ENCODE measurements at places on chromosomes 2 and 18. TPM values are rescaled to one million over a fixed set of nuclear protein-coding genes. Genes with fewer than 3 reads are reported as not detected.

DNA sequence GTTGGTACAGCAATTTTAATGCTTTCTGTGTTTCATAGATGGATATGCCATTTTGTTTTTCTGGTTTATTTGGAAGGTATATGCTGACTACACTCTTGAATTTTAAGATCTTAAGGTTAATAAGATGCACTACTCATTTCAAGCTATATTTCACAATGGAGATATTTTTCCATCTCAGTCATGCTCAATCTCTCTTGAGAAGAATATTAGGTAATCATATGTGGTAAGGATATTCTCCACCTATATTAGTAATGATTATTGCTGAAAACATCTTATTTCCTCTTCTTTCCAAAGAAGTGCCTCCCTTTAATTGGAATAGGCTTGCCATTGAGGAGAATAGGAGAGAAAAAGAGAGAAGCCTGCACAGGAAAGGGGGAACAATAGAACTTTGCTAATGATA is 40.1 kb downstream of the EPB41L3 start:
- no peaks in the 10 kb centered on the region for H3K27me3 ChIP-seq

Gene ARMC9
- total RNA-seq: 3.3 TPM

- H3K4me3 ChIP-seq: no peak overlapping the region
- H3K36me3 ChIP-seq: no peaks in the 10 kb centered on the region
- no peak for DNase-seq
- no peak overlapping the region for H3K27ac ChIP-seq
These were observed 50.3 kb upstream of the EPC2 start for GRCh38 chr2:148594216-148594615.

GRCh38 chr2:12711339-12711738 is 5.4 kb upstream of the TRIB2 start:
- H3K36me3 ChIP-seq: no peaks in the 10 kb centered on the region
- no peaks in the 10 kb centered on the region for H3K4me1 ChIP-seq
- DNase-seq: no peak
- no peak overlapping the region for H3K27ac ChIP-seq
- H3K4me3 ChIP-seq: no peak overlapping the region
- H3K27me3 ChIP-seq: no peaks in the 10 kb centered on the region

Gene GALR1
- total RNA-seq: not detected

DNA sequence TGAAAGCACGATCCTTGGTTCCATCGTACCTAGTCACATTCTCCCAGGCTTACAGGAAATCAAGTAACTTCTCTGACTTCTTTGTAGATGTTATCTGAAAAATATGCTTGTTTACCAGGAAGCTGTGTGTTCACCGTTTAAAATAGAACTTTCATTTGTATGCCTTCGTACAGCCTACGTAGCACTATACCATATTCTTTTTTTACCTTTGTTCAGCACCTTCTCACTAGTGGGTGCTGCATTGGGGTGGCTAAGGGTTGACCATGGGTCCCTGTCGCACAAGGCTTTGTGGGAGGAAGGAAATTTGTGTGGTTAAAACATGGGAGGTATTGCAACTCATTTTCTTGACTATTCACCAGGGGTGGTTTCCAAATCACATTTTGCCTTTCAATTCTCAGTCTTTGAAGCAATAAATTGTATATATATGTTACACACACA is 16.6 kb downstream of the MALT1 start:
- H3K36me3 ChIP-seq: no peaks in the 10 kb centered on the region
- H3K27ac ChIP-seq: peak overlapping the region; percentile 20
- no peaks in the 10 kb centered on the region for H3K27me3 ChIP-seq
- no peaks in the 10 kb centered on the region for H3K4me1 ChIP-seq
- no peak overlapping the region for H3K4me3 ChIP-seq

Gene MAIP1
- 13.2 TPM for total RNA-seq

GRCh38 chr2:186664385-186665043 is 29.3 kb upstream of the FAM171B start:
- no peaks in the 10 kb centered on the region for H3K4me1 ChIP-seq
- H3K27me3 ChIP-seq: no peaks in the 10 kb centered on the region
- H3K36me3 ChIP-seq: no peaks in the 10 kb centered on the region

DNA sequence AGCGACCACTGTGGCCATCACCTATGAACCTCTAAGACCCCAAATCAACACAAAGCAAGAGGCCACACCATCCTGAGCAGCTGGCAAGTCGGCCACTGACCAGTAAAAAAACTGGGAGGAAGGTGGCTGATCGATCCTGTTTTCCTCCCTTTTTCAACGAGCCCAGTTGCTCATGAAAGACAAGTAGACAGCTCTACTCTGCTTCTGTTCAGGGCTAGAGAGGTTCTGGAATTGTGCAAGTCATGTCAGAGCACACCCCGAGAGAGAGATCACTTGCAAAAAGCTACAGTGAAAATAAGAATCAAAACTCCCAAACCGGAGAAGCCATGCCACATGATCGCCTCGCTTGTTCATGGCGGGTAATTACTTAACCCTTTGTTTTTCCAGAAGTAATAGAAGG is 34.6 kb downstream of the ZNF516 start:
- no peaks in the 10 kb centered on the region for H3K4me1 ChIP-seq
- H3K4me3 ChIP-seq: no peak overlapping the region
- H3K36me3 ChIP-seq: peaks cover 11% of the 10 kb centered on the region
- H3K27me3 ChIP-seq: no peaks in the 10 kb centered on the region
- H3K27ac ChIP-seq: no peak overlapping the region
- DNase-seq: no peak

DNA sequence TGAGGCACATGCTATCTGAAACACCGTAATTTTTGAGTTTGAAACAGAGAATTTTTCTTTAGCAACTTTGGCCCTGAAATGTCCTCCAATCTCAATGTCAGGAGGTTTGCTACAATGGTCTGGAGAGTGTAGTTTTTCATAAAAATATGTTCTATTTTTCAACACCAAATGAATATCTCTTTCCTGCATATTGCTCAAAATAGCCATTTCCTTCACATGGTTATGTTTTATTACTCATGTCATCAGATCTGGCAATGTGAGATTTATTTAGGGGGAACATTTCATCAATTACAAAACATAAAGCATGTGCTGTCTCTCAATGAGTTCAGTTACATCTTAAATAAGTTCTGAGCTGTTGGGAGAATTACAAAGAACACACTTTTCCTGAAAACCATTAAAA is 871.9 kb upstream of the FSHR start:
- H3K4me3 ChIP-seq: no peak overlapping the region
- H3K36me3 ChIP-seq: no peaks in the 10 kb centered on the region
- H3K27me3 ChIP-seq: no peaks in the 10 kb centered on the region
- no peaks in the 10 kb centered on the region for H3K4me1 ChIP-seq
- DNase-seq: no peak
- no peak overlapping the region for H3K27ac ChIP-seq

GRCh38 chr2:72367530-72368225 is 220.0 kb upstream of the CYP26B1 start:
- H3K4me3 ChIP-seq: no peak overlapping the region
- H3K27me3 ChIP-seq: no peaks in the 10 kb centered on the region
- no peak for DNase-seq
- no peaks in the 10 kb centered on the region for H3K36me3 ChIP-seq
- H3K27ac ChIP-seq: no peak overlapping the region
- H3K4me1 ChIP-seq: no peaks in the 10 kb centered on the region

DNA sequence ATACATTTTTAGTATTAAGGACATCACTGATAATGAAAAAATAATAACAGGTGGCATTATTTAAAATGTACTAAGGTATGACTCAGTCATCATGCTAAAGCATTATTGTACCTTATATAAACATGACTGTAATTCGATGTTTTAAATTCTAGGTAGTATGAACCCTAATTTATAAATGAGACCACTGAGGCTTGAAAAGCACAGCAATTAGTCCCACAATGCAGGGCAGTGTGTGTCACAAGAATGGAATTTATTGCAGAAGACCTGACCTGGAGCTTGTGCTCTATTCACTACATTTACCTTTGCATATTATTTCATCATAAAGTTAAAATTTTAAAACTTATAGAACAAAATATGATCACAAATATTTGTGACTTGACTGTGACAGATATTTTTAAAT is 358.5 kb upstream of the DSEL start:
- DNase-seq: no peak
- H3K27ac ChIP-seq: no peak overlapping the region
- no peaks in the 10 kb centered on the region for H3K4me1 ChIP-seq
- no peaks in the 10 kb centered on the region for H3K36me3 ChIP-seq
- H3K27me3 ChIP-seq: no peaks in the 10 kb centered on the region
- no peak overlapping the region for H3K4me3 ChIP-seq

Gene ADNP2
- 26.7 TPM for total RNA-seq

DNA sequence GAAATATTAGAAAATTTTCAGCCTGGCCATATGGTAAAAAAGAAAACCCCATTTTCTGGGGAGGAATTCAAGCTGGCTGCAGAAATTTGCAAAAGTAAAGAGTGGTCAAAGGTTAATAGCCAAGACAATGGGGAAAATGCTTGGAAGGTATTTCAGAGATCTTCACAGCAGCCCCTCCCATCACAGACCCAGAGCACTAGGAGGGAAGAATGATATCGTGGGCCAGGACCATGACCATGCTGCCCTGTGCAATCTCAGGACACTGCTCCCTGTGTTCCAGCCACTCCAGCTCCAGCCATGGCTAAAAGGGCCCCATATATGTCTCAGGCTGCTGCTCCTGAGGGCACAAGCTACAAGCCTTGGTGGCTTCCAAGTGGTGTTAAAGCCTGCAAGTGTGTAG is 93.9 kb upstream of the AGAP1 start:
- no peak overlapping the region for H3K27ac ChIP-seq
- H3K4me3 ChIP-seq: no peak overlapping the region
- H3K4me1 ChIP-seq: no peaks in the 10 kb centered on the region

Gene PLEKHM3
- total RNA-seq: 22.3 TPM

- no peak overlapping the region for H3K27ac ChIP-seq
- DNase-seq: no peak
- no peak overlapping the region for H3K4me3 ChIP-seq
- H3K27me3 ChIP-seq: no peaks in the 10 kb centered on the region
These were observed 128.9 kb upstream of the NOSTRIN start for GRCh38 chr2:168673265-168674189.

Gene C2orf80
- total RNA-seq: not detected

Gene SGPP2
- total RNA-seq: 50.3 TPM

Gene COL3A1
- total RNA-seq: 58.1 TPM

Gene COL4A3
- total RNA-seq: under 0.01 TPM

DNA sequence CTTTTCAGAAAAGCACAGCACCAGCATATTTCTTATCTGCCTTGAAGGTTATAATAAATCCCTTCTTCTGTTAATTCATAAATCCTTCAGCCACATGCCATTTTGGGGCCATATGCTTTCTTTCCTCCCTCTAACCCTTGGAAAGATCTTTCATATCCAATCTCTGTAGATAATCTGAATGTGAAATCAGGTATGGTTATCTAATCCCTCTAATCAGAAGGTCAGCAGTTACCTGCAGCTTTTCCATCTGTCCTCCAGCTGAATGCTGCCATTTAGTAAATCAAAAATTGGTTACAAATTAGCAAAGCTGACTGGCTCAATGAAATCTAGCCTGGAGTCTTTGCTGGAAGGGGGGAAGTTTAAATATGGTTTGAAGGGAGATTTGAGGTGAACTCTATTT is 230.5 kb downstream of the PIK3C3 start:
- no peaks in the 10 kb centered on the region for H3K4me1 ChIP-seq
- H3K27me3 ChIP-seq: no peaks in the 10 kb centered on the region
- H3K36me3 ChIP-seq: no peaks in the 10 kb centered on the region

Gene STK36
- total RNA-seq: 59.4 TPM

- no peak overlapping the region for H3K4me3 ChIP-seq
- DNase-seq: no peak
- H3K27me3 ChIP-seq: no peaks in the 10 kb centered on the region
- H3K4me1 ChIP-seq: no peaks in the 10 kb centered on the region
These were observed 32.0 kb downstream of the EMILIN2 start for GRCh38 chr18:2878656-2879330.

Gene SAG
- not detected for total RNA-seq

Gene CXCR4
- 446 TPM for total RNA-seq

Gene TFCP2L1
- total RNA-seq: 5.0 TPM

Gene CACNB4
- total RNA-seq: 1.1 TPM

GRCh38 chr18:27674411-27674810 is 489.3 kb upstream of the CHST9 start:
- H3K27me3 ChIP-seq: no peaks in the 10 kb centered on the region
- H3K4me1 ChIP-seq: no peaks in the 10 kb centered on the region
- no peak overlapping the region for H3K27ac ChIP-seq
- H3K4me3 ChIP-seq: no peak overlapping the region
- no peak for DNase-seq

DNA sequence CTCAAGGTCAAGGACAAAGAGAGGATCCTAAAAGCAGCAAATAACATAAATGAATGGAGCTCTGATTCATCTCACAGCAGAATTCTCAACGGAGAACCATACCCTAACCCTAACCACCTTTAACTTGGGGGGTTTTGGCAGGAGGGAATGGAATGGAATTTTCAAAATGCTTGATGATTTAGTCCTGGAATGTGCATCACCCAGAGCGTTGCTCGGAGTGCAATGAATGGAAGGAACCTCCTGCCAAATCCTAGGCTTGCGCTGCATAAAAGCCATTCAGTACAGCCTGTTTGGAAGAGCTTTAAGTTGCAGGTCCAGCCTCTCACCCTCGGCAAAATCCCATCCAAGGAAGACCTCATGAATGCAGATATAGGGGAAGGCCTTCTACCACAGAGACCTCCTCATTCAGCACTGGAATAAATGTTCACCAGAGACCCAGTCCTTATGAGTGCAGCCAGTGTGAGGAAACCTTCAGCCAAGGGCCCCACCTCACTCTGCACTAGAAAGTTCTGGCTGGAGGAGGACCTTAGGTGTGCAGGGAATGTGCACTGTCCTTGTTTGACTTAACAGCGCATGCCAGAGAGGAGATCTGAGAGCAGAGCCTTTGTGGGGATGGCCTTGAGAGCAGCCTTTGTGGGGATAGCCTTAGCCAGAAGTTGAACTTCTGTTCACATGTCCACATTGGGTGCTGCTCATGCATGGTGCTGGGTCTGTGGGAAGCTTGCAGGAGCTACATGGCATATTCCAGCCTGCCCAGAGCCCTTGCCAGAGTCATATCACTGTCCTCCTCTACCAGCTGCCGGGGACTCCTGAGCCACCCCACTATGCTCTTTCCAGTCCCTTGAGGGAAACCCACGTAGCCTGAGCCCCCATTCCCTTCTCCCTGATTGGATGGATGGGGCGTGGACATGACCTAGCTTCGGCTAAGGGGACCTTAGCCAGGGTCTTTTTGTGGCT is 30.5 kb downstream of the ASB1 start:
- no peaks in the 10 kb centered on the region for H3K4me1 ChIP-seq
- H3K27ac ChIP-seq: no peak overlapping the region
- no peak overlapping the region for H3K4me3 ChIP-seq
- H3K36me3 ChIP-seq: no peaks in the 10 kb centered on the region

Gene UGT1A1
- 72.9 TPM for total RNA-seq

GRCh38 chr2:24744356-24744755 is 48.8 kb downstream of the PTRHD1 start:
- H3K36me3 ChIP-seq: peaks cover 28% of the 10 kb centered on the region
- H3K27ac ChIP-seq: no peak overlapping the region
- H3K27me3 ChIP-seq: no peaks in the 10 kb centered on the region
- no peak overlapping the region for H3K4me3 ChIP-seq

DNA sequence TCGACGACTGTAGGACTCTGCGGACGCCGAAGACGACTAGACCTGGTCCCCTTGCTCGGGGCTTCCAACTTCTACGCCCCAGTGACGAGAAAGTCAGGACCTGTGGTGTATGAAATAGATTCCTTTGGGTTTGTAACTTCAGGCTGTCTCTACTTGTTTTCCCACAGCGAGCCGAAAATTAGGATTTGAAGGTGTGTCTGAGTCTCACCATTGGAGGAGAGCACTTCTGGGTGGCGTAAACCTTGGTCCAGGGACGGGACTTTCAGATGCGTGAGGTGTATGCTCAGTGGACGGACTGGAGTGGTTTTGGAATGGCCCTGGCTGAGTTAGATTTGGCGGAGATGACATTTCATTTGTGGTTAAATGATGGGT is 1.3 kb downstream of the BIRC6 start:
- H3K27ac ChIP-seq: peak overlapping the region; percentile 95
- H3K36me3 ChIP-seq: no peaks in the 10 kb centered on the region
- no peaks in the 10 kb centered on the region for H3K27me3 ChIP-seq
- H3K4me3 ChIP-seq: peak overlapping the region; percentile 91
- H3K4me1 ChIP-seq: peaks cover 34% of the 10 kb centered on the region
